Mesothelial cell of epicardium (in vitro differentiated cells): ENCODE measurements at places on chromosomes 7 and 10. TPM values are rescaled to one million over a fixed set of nuclear protein-coding genes. Genes with fewer than 3 reads are reported as not detected.

DNA sequence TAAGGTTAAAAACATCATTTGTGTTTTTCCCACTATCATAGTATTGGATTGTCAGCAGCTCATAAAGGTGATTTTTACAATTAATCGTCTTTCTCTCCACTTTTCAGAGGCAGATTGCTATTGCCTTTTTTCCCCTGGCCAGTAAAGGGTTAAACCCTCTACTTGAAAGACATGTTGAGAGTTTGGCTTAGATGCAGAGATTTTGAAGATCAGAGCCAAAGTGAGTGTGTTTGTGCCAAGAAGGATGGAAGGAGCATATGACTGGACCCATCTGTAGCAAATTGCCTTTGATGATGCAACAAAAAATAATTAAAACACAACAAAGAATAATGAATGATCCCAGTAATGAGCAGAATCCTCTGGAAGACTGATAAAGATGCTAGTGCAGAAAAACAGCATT, 373.1 kb downstream of the MALRD1 start:
- DNase-seq: no peak

DNA sequence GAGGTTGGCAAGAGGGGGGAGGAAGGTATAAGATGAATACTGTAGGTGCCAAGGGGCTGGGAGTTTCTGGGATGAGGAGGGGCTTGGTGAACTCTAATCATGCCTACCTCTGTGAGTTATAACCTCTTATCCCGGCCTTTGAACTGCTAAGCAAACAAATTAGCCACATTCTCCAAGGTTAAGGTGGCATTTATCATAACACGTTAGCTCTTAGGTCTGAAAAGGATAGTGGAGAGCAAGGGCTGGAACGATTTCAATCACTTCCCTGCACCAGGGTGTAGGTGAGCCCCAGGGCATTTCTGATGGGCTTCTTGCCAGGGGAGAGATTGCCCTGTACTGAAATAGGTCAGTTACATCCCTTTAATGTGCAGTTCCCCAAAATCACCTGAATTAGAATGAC, 28.6 kb upstream of the DMBT1 start:
- no peak for DNase-seq

GRCh38 chr10:29734962-29735627, 100.3 kb upstream of the SVIL start:
- DNase-seq: peak; percentile 62

DNA sequence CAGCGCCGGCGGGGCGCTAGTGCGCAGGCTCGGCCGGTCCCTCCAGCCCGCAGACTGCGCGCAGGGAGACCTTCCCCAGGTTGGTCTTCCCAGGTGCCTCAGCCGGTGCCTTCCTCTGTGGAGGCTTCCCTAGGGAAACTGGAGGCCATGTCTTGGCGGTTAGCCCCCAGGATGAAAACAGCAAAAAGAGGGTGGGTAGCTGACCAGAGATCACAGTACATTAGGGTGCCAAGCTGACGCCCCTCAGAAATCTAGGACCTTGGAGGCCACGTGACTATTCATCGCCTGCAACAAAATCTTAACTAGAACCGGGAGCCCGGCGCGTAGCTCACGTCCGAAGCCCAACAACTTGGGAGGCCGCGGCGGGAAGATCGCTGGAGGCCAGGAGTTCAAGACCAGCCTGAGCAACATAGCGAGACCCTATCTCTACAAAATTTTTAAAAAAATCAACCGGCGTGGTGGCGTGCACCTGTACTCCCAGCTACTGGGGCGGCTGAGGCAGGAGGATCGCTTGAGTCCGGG, 327 bp upstream of the FIS1 start:
- no peak for DNase-seq

DNA sequence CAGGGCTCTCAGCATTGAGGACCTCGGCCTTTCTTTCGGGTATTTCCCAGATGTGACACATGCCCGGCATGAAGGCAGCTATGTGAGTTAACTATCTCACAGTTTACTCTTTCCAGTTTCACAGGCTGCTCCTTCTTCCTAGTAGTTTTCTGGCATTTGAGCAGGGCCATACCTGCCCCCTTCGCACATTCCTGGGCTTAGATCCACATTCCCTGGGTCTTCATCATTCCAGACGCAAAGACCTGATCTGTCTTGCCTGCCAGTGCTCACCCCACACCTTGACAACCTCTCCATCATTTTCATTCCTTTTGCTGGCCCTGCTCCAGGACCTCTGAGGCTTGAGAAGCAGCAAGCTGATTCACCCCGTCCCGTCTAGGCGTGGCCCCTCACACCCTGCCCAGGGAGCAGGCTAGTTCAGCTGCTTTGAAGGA, 227.5 kb downstream of the WDR11 start:
- DNase-seq: peak; percentile 37

DNA sequence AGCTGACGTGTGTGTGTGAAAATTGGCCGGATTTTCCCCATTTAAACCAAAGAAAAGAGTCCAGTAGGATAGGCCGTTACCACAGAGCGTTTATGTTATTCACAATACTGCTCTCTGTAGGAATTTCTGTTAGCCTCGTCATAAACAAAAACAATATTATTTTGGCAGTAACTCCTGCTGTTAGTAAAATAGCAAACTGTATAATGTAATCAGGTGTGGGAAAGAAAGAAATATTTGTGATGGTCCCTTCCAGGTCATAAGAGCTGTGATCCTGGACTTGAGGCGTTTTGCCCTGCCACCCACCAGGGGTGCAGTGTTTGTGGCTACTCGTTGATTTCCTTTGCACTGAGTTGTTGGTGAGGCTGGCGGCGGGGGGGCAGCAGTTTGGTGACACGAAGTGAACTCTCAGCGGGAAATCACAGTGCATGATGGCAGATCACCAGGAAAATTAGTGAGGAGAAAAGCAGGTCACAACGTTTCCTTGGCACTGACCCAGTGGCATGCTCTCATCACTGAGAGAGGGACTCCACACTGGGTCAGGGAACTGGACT, 2.8 kb downstream of the EEPD1 start:
- DNase-seq: no peak

The ANKIB1 gene
- 63.9 to 66.9 TPM (median 66.6 TPM) in 3 replicates for total RNA-seq

The LRRC27 gene
- 15.2 to 17.0 TPM (median 16.1 TPM) in 3 replicates for total RNA-seq
